Right forelimb (tissue), 1 donor: ENCODE measurements at places on chromosomes 13 and 19.

GRCh38 chr19:2797280-2797679, 12.0 kb downstream of the THOP1 start:
- DNase-seq = no peak

GRCh38 chr13:34265046-34265679, 447.2 kb downstream of the RFC3 start:
- DNase-seq = no peak

- DNase-seq = no peak
These were observed 16.1 kb downstream of the ZFR2 start for GRCh38 chr19:3852614-3853254.

GRCh38 chr19:398719-399118, 10.2 kb downstream of the C2CD4C start:
- no peak for DNase-seq

DNA sequence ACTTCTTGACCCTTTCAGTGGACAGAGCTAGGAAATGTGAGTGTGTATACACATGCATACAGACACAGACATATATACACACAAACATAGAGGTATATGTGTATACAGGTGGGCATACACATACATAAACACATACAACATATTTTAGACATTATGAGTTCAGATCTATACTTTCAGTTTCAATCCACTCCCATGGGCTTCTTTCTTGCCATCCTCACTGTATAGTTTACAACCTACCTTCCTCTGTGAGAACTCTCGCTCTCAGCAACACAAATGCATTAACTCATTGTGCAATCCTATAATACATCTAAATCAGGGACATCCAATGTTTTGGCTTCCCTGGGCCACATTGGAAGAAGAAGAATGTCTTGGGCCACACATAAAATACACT, 21.2 kb upstream of the SCEL start:
- no peak for DNase-seq

DNA sequence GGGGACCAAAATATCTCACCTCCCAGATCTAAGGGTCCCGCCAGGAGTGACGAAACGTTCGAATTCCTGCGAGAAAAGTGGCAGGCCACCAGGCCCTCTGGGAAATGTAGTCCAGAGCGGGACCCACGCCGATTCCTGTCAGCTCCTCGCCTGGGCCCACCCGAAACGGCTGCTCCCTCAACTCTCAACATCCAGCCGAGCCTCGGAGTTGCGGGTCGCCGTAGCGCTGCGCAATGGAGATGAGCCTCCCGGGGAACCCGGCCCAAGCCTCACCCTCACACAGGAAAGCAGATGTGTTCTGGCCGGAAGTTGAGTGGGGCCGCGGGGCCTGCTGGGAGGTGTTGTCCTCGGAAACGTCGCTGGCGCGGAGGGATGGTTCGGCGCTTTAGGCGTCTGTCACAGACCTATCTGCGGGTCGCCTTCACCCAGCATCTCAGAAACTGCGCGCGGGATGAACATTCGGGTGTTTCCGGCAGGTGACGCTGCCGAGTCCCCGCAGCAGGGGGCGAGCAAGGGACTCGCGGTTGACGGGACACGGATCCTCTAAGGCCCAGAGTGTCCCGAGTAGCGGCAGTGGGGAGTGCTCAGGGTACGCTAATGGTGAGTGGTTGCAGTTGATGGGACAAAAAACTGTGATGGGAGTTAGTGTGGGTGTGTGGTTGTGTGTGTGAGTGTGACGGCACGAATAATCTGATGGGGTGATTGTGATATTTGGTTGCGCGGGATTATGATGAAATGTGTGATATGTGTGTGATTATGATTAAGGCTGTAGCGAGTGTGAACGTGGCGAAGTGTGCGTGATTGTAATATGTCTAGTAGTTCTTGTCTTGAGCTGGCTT, at the start of the genes ZNF568 and ZNF829:
TSS of gene ZNF568 (plus strand) at position 341 of the 839 bp plus-strand sequence. CDS start 6,439 bp downstream, outside the sequence.
TSS of gene ZNF829 (minus strand) at position 300 of the 839 bp plus-strand sequence. CDS start 1,124 bp downstream, outside the sequence.
- peak; percentile 95 for DNase-seq

GRCh38 chr13:89372193-89372592, 1701.0 kb downstream of the SLITRK5 start:
- no peak for DNase-seq

GRCh38 chr19:19420570-19421298, 15.3 kb downstream of the GATAD2A start:
- no peak for DNase-seq

GRCh38 chr19:31553846-31554215, 204.6 kb upstream of the TSHZ3 start:
- no peak for DNase-seq

- no peak for DNase-seq
These were observed 10.4 kb upstream of the NANOS2 start for GRCh38 chr19:45924891-45925447.

DNA sequence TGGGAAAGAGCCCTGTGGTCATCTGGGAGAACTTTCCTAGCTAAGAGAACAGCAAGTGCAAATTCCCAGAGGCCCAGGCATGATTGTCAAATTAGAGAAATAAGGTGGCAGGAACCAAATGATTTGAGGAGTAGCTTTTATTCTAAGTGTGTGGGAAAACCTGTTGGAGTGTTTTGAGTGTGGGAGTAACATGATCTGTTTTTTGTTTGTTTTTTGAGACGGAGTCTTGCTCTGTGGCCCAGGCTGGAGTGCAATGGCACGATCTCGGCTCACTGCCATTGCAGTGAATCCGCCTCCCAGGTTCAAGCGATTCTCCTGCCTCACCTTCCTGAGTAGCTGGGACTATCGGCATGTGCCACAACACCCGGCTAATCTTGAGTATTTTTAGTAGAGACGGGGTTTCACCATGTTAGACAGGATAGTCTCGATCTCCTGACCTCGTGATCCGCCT, 2.4 kb downstream of the SAE1 start:
- DNase-seq = no peak

DNA sequence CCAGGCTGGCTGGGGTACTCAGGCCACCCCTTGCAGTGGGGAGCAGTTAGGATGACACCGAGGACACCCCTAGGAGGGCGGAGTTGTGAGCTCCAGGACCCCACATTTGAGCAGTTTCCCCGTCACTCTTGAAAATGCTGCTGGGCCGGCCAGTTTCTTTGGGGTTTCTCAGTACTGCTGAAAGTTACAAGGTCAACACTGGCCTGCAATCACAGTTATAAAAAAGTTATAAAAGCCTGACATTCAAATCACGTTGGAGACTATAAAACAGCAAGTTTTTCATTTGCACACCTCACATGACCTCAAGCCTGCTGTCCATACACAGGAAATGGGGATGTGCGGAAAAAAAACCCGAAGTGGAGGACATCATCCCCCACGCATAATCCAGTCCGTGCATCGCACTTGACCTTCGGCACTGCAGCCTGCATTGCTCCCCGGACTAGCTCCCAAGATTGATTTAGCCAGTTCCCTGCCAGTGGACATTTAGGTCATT, 27.0 kb downstream of the DNM2 start:
- no peak for DNase-seq

GRCh38 chr13:91017669-91018053, 329.8 kb upstream of the MIR17HG start:
- DNase-seq = no peak

DNA sequence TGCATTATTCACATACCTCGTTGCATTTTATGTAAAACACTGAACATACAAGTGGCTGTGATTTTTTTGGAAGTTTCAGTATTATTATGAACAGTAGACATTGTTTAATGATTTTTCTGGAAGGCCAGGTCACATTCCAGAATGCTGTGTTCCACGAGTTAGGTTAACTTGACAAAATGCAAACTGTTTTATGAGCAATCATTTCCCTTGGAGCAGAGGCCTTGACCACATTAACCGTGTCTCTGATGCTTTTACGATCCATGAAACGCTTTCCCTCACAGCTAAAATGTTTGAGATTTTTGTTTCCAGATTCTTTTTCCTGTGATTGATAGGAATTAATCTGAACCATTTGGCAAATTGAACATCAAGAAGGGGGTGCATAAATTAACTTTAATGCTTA, 57.8 kb downstream of the MBNL2 start:
- DNase-seq = no peak

- no peak for DNase-seq
These were observed 1.6 kb upstream of the ZBTB7A start for GRCh38 chr19:4068047-4068966.

- DNase-seq = no peak
These were observed 3.3 kb downstream of the MLLT1 start for GRCh38 chr19:6276447-6276846.

DNA sequence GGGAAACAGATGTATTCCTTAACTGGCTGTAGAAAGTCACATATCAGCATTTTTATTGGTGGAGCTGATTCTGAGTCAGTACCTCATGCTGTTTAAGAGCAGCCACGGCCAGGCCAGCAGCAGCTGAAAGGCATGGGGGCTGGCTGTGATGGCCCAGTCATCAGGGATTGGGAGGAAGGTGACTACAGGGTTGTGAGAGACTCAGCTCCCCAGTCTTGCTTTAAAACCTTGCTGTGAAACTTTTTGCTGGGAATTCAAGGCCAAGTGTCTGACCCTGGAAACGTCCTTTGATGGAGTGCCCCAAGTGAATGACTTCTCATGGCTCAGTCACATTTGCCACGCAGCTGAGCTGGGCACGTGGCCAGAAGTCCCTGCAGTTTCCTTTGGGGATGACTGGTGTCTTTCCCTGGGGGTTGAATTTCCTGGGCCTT, 39.1 kb upstream of the RNF113B start:
- no peak for DNase-seq

DNA sequence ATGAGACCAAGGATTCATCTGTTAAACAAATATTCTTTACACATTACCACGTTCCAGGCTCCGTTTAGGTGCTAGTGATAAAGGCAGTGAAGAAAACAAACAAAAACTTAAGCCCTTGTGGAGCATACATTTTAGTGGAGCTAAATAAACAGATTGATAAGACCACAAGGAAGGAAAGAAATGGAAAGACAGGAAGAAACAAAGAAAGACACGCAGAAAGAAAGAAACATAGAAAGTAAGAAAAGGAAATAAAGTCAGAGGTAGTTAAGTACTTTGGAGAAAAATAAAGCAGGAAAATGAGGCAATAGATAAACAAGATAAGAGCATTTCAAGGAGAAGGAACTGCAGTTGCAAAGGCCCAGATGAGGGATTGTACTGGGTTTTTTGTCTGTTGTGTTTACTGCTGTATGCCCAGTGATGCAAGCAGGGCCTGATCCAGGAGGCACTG, 998 bp downstream of the NFKBIB start:
- no peak for DNase-seq

DNA sequence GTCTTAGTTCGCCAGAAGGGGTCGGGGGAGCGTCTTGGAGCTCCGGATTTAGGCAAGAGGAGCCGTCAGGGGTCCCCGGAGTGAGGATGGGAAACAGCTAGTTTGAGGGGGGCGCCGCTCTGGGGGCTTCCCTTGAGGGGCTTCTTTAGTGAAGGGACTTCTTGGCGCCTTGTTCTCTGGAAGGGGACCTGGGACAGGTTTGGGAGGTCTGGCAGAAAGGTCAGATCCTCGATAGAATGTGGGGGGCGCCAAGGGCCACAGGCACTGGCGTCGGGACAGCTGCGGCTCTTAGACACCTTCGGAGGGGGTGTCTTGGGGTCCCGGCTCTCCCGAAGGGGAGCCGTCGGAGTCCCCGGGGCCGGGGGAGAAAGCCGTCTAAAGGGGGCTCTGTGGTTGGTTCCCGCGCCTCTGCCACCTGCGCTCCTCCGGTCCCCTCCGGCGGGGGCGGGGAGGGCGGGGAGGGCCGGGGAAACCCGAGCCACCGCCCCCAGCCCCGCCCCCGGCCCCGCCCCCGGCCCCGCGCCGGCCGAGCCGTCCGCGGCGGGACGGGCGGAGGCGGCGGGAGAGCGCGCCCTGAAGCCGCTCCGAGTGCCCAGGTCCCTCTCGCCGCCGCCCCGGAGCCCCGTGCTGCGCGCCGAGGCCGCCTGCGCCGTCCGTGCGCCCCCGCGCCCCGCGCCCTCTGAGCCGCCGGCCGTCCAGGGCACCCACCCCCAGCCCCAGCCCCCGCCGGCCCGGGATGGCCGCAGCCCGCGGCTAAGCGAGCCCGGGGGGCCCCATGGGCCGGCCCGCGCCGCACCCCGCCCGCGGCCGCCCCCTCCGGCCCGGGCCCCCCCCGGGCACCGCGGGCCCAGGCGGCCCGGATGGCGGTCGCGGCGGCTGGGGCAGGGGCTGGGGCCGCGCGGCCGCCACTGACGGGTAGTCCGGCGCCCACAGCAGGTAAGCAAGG, at the start of gene NRTN:
TSS of gene NRTN (plus strand) at position 552 of the 946 bp plus-strand sequence. CDS start 19,099 bp downstream, outside the sequence.
- DNase-seq = no peak

- no peak for DNase-seq
These were observed 17.8 kb upstream of the GRAMD1A start for GRCh38 chr19:34982275-34982674.

GRCh38 chr13:97367016-97367822, 66.8 kb upstream of the RAP2A start:
- DNase-seq = no peak

DNA sequence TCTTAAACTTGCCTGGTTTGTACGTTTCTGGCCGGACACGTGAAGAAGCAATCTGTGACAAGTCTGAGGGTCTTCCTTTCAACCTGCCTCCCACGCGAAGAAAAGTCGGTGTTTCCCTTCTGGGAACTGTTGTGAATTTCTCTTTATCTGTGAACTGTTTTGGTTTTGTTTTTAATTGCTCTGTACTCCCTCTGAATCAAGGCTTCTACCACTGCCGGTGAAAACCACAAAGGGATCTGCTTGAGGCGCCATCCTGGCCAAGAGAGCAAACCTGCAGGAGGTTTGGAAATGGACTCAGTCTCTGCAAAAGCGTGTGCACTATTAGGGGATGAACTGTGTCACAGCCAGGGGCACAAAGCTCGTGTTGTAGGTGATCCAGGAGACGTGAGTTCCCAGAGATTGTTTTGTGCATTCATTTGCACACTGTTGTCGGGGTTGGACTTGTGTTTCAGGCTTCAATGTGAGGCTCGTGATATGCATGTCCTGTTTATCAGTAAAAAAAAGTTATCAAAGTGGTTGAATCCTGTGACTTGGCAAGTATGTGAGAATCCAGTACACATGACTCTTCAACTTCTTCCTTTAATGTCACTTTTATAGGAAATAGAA, 9.7 kb downstream of the SIGLEC8 start:
- no peak for DNase-seq

GRCh38 chr13:94324767-94325540, 154.5 kb downstream of the DCT start:
- DNase-seq = no peak

GRCh38 chr19:55541091-55541490, 4.2 kb upstream of the SBK2 start:
- DNase-seq = no peak

DNA sequence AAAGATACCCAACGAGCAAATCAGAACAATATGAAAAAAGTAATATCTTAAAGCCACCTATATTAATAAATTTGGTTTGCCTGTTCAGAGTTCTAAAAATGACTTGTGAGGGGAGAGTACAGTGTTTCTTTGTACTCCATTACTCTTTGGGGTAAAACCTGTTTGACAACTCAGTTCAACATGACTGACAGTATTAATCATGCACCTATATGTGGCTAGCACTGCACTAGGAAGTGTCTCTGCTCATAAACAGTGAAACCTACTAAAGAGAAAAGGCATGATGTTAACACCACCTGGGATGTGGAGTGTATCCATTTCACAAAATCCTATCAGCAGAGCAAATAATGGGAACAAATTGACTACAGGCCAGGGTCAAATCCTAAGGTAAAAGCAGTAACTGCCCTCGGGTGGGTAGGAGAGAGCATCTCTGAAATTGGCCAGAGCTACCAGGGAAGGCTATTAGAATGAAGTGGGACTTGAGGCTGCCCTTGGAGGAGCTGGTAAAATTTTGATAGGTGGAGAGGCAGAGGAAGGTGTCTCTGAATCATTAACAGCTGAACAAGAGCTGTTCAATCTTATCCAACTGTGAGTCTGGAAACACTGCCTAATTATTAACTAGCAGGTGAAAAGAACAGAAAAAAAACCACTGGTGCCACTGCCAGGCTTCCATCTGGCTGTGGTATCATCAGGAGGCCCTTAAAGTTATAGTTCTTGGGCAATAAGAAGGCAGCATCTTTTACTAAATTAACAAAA, 365.1 kb downstream of the DNAJC15 start:
- no peak for DNase-seq
